T-helper 9 cell (primary cell): ENCODE measurements at places on chromosomes 4 and X.

- no peak for DNase-seq
Measured at GRCh38 chr4:105283501-105283900, 136.8 kb downstream of the TET2 start.

- no peak for DNase-seq
Measured at GRCh38 chrX:110588164-110588563, 207.5 kb downstream of the CHRDL1 start.

- no peak for DNase-seq
Measured at GRCh38 chr4:127606823-127607222, 25.9 kb upstream of the INTU start.

GRCh38 chr4:103008875-103009729 is 10.4 kb downstream of the SLC9B1 start:
- no peak for DNase-seq

DNA sequence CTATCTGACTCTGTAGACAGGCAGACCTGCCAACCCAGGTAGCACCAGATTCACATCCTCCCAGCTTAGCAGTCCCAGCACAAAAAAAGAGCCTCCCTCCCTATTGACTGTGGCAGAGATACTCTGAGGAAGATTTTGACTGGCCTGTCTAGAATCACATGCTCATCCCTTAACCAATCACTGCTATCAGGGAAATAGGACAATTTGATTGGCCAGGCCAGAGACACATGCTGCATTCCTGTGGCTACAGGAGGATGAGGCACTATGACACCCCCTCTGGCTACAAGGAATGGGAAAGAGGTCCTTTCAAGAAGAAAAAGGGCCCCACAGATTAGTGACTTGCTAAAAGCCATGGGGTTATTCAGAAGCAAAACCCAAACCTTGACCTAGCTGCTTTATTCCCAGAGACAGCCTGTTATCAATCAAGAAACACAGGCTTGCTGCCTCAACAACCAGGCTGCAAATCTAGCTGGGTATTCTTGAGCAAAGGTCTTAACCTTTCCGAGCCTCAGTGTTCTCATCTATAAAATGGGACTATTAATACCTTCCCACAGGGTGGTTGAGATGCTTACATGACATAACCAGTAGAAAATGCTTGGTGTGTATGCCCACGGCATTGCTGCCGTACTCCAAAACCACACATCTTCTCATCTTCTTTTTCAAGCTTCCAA is 147.6 kb downstream of the BCOR start:
- no peak for DNase-seq

DNA sequence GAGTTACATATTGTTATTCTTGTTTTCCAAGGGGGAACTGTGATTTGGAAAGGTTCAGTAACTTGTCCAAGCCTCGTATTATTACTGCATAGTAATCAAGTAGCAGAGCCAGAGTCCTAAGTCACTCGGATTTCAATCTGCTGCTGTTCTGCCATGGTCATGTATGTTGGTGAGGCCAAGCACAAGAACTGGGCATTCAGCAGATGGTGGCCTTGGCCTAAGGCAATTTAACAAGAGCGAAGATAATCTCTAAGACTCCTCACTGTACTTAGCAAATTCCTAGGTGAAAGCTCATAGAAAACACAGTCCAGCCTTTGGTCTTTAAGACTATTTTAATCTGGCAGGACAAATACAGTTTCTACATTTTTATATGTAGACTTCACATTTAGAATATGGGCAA is 64.8 kb downstream of the NDST3 start:
- DNase-seq: no peak

GRCh38 chrX:119643696-119644095 is 37.5 kb upstream of the NKRF start:
- no peak for DNase-seq
